ENCODE measurements at places on chromosomes 7 and 10. TPM values are rescaled to one million over a fixed set of nuclear protein-coding genes. Genes with fewer than 3 reads are reported as not detected.
A peak's percentile ranks its signal among the peaks of the same experiment; 100 is the strongest.

DNA sequence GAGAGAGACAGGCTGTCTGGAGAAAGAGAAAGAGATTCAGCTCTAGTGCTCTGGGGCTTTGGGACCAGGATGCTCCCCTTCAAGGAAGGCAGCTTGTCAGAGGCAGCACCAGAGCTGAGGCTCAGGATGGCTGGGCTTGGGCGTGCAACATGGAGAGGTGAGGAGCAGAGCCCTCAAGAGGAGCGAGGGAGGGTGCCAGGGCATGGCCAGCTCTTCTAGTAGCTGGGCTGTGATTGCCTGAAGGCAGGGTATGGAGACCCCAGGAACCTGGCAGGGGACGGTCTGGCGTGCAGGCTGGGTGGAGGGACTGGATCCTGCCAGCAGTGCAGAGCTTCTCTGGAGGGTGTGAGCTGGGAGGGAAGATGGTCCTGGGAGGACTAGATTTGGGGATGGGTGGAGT, 40.2 kb downstream of the ANTXRL start:
- peaks cover 18% of the 10 kb centered on the region for H3K4me1 ChIP-seq
- no peak overlapping the region for H3K27ac ChIP-seq
- H3K27me3 ChIP-seq = no peaks in the 10 kb centered on the region
- no peak overlapping the region for H3K4me3 ChIP-seq
- H3K36me3 ChIP-seq = no peaks in the 10 kb centered on the region

- H3K27me3 ChIP-seq = no peaks in the 10 kb centered on the region
- H3K27ac ChIP-seq = no peak overlapping the region
- H3K4me3 ChIP-seq = no peak overlapping the region
- H3K4me1 ChIP-seq = no peaks in the 10 kb centered on the region
- H3K36me3 ChIP-seq = peaks cover 39% of the 10 kb centered on the region
These were observed 176.6 kb downstream of the PIP4K2A start for GRCh38 chr10:22537810-22538209.

GRCh38 chr10:61409157-61409556, 44.0 kb downstream of the TMEM26 start:
- H3K4me3 ChIP-seq = no peak overlapping the region
- H3K27ac ChIP-seq = no peak overlapping the region
- DNase-seq = no peak

DNA sequence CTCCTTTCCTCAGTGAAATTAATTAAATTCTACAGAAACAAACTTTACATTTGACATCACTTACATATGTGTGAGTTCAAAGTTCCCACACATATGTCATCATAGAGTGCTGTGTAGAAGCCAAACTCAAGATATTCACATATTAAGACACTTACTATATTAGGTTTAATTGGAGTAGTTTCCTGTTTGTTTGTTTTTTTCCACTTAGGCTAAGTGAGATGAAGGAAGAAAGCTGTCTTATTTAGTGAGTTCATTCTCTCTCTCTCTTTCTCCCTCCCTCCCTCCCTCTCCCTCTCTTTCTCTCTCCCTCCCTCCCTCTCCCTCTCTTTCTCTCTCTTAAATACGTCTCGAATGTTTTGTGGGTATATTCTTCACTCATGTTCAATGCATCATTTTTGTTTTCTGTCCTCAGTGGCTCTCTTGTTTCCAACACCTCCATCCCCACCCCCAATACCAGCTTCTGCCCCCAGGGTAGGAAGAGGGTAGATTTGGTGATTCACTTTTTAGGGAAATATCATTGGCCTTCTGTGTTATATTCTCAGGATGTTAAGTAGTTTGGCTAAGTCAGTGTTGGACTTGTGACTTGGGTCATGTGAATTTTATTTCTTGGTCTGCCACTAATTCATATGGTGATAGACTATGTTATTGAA, 262.0 kb downstream of the FRMD4A start:
- peaks cover 7% of the 10 kb centered on the region for H3K4me1 ChIP-seq
- H3K4me3 ChIP-seq = no peak overlapping the region
- no peaks in the 10 kb centered on the region for H3K36me3 ChIP-seq
- no peaks in the 10 kb centered on the region for H3K27me3 ChIP-seq
- H3K27ac ChIP-seq = no peak overlapping the region

- H3K4me1 ChIP-seq = peaks cover 13% of the 10 kb centered on the region
- no peak for DNase-seq
- no peak overlapping the region for H3K4me3 ChIP-seq
- H3K36me3 ChIP-seq = peaks cover 53% of the 10 kb centered on the region
These were observed 68.8 kb upstream of the DNAJB6 start for GRCh38 chr7:157267956-157268355.

- H3K4me3 ChIP-seq = no peak overlapping the region
- peaks cover 3% of the 10 kb centered on the region for H3K36me3 ChIP-seq
- H3K4me1 ChIP-seq = peaks cover 54% of the 10 kb centered on the region
- peak; percentile 62 for DNase-seq
- H3K27ac ChIP-seq = peak overlapping the region; percentile 54
- no peaks in the 10 kb centered on the region for H3K27me3 ChIP-seq
These were observed 147.1 kb downstream of the RGS10 start for GRCh38 chr10:119395280-119396007.

DNA sequence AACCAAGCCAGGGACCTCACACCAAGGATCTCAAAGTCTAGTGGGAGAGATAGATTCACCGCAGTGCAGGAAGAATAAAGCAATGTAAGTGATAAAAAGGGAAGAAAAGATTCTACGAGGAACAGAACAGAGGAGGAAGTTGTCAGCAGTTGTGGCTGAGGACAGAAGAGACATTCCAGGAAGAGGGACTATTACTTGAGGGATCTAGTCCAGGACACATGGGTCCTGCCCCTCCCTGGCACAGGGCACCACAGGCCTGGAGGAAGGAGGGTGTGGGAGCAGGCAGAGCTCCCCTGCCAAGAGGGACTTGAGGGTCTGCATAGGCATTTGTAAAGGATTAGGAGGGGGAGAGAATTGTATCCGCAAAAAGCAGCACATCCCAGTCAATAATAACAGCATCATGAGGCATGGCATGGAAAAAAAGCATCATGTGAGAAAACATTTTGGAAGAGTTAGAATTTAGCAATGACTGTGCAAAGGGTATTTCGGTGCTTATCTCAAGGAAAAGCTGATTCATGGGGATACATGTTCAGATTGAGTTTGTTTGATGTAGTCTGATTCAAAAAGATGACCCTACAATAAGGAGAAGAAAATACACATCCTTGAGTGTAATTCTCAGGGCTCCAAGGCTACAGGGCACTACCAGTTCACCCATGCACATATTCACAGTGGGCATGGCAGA, 12.7 kb downstream of the C10orf71 start:
- H3K4me3 ChIP-seq = no peak overlapping the region
- H3K4me1 ChIP-seq = peaks cover 5% of the 10 kb centered on the region
- no peak overlapping the region for H3K27ac ChIP-seq
- no peaks in the 10 kb centered on the region for H3K27me3 ChIP-seq
- DNase-seq = no peak
- peaks cover 9% of the 10 kb centered on the region for H3K36me3 ChIP-seq

- no peaks in the 10 kb centered on the region for H3K27me3 ChIP-seq
- no peaks in the 10 kb centered on the region for H3K4me1 ChIP-seq
- H3K36me3 ChIP-seq = no peaks in the 10 kb centered on the region
- no peak overlapping the region for H3K4me3 ChIP-seq
These were observed 129.1 kb upstream of the PPP1R3A start for GRCh38 chr7:114047889-114048288.

DNA sequence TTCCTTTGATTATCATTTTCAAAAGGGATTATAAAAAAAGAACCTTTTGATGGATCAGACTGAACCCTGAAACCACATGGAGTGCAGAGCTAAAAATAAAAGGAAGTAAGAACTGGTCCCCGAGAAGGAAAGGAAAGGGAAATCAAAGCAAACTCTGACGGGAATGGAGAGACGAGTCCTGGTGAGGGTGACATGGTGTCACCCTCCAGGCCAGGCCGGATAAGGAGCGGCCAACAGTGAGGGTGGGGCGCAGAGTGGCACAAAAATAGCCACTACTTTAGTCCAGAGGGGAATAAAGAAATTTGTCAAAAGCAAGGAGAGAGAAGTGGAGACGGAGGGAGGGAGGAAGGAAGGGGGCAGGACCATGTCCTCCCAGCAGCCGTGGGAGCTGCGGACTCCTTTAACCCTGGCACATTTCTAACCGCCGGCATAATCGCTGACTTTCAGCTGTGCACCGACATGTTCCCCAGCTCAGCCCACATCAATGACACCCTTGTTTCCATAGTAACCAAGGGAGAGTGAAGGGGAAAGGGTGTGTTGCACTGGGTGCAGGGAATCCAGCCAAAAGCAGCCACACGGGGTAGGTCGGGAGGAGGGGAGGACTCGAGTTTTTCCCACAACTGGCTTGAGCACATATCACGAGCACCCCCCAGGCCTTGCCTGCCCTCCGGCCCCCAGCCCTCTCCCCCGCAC, 29.7 kb downstream of the TRIM8 start:
- H3K4me1 ChIP-seq = peaks cover 86% of the 10 kb centered on the region
- H3K4me3 ChIP-seq = peak overlapping the region; percentile 9
- H3K27me3 ChIP-seq = no peaks in the 10 kb centered on the region
- peak overlapping the region; percentile 78 for H3K27ac ChIP-seq
- DNase-seq = peak; percentile 83

GRCh38 chr7:74401137-74401859, 52.4 kb upstream of the GTF2IRD1 start:
- no peaks in the 10 kb centered on the region for H3K27me3 ChIP-seq
- H3K4me1 ChIP-seq = no peaks in the 10 kb centered on the region
- peaks cover 64% of the 10 kb centered on the region for H3K36me3 ChIP-seq
- DNase-seq = peak; percentile 70
- no peak overlapping the region for H3K4me3 ChIP-seq

DNA sequence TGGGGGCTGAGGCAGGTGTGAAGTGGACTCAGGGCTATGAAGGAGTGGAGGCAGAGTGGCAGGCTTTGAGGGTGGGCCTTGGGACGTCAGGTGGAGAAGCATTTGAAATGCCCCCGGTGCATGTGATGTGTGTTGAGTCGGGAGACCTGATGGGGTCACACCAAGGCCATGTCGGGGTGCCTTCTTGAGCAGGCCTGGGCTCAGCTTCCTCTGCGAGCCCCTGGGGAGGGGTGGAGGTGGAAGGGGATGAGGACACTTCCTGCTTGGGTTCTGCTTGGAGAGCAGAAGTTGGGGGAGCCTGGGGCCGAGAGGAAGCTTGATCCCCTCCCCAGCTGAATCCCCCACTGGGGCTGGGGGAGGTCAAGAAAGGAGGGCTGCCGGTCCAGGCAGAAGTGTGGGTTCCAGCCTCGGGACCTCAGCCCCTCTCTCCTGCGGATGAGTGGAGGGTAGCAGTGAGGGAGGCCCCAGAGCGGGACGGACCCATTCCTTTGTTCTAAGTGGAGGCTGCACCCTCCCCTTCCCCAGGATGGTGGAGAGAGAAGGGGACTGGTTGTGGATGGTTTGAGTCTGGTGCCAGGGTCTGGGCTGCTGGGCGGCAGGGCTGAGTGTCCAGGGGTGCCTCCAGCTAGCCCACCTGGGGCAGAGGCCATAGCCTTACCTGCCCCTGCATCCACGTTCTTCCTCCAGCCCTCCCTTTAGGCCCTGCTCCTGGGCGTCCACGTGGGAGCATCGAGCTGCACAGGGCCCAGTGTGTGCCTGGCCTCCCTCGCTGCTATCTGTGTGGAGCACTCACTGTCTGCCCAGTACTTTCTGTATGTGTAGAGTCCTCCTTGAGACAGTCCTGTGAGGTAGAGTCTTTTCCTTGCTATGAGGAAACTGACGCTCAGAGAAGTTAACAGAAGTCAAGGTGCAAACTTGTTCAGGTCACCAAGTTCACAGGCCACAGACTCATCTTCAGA, 36.7 kb downstream of the PRF1 start:
- peaks cover 33% of the 10 kb centered on the region for H3K4me1 ChIP-seq
- DNase-seq = no peak
- no peak overlapping the region for H3K27ac ChIP-seq
- peaks cover 9% of the 10 kb centered on the region for H3K36me3 ChIP-seq
- no peak overlapping the region for H3K4me3 ChIP-seq

- no peaks in the 10 kb centered on the region for H3K4me1 ChIP-seq
- DNase-seq = no peak
- no peak overlapping the region for H3K27ac ChIP-seq
- no peaks in the 10 kb centered on the region for H3K36me3 ChIP-seq
- H3K4me3 ChIP-seq = no peak overlapping the region
- no peaks in the 10 kb centered on the region for H3K27me3 ChIP-seq
These were observed 93.7 kb downstream of the EPC1 start for GRCh38 chr10:32253276-32253675.

GRCh38 chr10:15801147-15801546, 59.2 kb downstream of the MINDY3 start:
- peaks cover 10% of the 10 kb centered on the region for H3K36me3 ChIP-seq
- no peaks in the 10 kb centered on the region for H3K27me3 ChIP-seq
- H3K4me1 ChIP-seq = no peaks in the 10 kb centered on the region
- H3K4me3 ChIP-seq = no peak overlapping the region

GRCh38 chr10:43126759-43127424, 11.4 kb upstream of the CSGALNACT2 start:
- peaks cover 12% of the 10 kb centered on the region for H3K4me1 ChIP-seq
- no peak overlapping the region for H3K4me3 ChIP-seq
- no peak overlapping the region for H3K27ac ChIP-seq

DNA sequence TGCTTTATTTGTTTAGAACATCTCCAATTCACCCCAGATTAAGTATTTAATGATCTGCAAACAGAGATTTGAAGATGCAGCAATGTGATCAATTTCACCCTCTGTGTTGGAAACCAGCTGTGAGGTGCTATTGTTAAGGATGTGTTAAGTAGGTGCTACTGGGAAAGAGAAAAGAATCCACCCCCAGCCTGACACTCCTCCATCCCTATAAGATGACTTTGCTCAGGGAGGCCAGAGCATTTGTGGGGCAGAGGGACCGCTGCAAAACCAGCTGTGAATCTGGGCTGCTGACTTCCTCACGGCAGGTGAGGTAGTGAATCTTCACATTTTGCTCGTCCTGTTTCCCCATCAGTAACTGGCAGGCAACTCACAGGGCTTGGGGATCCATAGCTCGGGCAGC, 297.5 kb downstream of the GFRA1 start:
- H3K27ac ChIP-seq = no peak overlapping the region
- no peaks in the 10 kb centered on the region for H3K36me3 ChIP-seq
- H3K27me3 ChIP-seq = no peaks in the 10 kb centered on the region
- peaks cover 5% of the 10 kb centered on the region for H3K4me1 ChIP-seq
- no peak overlapping the region for H3K4me3 ChIP-seq

The TUBAL3 gene
- 0.09 TPM for total RNA-seq

The NUTM2E gene
- 0.35 TPM for total RNA-seq

The ERVW-1 gene
- total RNA-seq = 0.40 TPM

The CHN2 gene
- 10.2 TPM for total RNA-seq

The MYL7 gene
- 13.0 TPM for total RNA-seq

The RBM20 gene
- total RNA-seq = 8.3 TPM

The C7orf57 gene
- total RNA-seq = 0.09 TPM

The AP5Z1 gene
- 12.8 TPM for total RNA-seq

The DKK1 gene
- total RNA-seq = 0.84 TPM

The CROT gene
- total RNA-seq = 8.9 TPM

The OR6B1 gene
- total RNA-seq = not detected

The ATG9B gene
- total RNA-seq = 0.22 TPM

The CNOT4 gene
- total RNA-seq = 12.1 TPM

Measured in muscle of leg (tissue), 16 donors.